ENCODE measurements at places on chromosomes 5 and 9. TPM values are rescaled to one million over a fixed set of nuclear protein-coding genes. Genes with fewer than 3 reads are reported as not detected.

DNA sequence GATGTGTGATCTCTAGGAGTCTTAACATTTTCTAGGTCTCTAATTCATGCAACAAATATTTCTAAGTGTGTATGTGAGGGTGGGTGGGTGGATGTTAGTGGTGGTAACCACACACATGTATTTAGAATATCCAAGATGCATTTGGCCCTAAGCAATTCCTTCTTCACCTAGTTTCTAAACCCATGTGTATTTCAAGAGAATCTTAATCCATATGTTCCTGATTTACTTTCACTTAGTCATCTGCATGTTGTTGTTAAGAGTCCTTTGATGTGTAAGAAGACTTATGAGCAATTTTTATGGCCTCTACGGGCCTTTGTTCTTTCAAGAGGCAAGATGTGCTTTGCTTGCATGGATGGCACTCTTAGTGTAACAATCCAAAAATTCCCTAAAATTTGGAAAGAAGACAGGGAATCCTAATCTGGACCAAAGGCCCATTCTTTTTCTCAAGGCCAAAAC, 282.6 kb downstream of the SPATA31D1 start:
- DNase-seq: peak; percentile 82

The ABO gene
- total RNA-seq: not detected

DNA sequence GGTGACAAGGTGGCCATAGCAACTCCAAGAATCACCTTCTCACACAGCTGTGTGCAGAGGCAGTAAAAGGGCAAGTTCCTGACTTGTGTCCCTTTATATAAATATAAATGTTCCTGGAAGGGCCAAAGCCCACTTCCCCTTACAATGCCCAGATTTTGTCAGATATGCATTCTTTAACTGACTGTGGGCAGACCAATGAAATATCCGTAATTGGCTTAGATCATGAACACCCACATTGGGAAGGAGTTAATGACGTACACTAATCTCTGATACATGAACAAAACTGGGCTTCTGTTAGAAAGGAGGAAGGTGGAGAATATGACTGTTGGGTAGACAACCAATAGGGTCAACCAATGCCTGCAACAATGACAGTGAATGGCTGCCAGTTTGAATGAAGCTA, 397.2 kb upstream of the CLINT1 start:
- no peak for DNase-seq

DNA sequence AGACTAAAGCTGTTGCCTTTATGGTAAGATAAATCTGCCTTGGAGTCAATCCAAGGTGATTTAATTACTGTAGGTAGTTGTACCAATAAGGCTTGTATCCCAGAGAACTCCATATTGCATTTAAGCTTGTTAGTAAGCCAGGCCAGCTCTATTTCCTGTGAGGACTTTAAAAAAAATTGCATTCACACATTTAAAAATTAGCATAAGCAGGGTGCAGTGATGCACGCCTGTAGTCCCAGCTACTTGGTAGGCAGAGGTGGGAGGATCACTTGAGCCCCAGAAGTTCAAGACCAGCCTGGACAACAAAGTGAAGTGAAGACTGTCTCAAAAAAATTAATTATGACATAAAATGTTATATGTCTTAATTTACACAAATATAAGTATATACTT, 28.7 kb upstream of the ABL1 start:
- no peak for DNase-seq

The OBP2B gene
- not detected for total RNA-seq

DNA sequence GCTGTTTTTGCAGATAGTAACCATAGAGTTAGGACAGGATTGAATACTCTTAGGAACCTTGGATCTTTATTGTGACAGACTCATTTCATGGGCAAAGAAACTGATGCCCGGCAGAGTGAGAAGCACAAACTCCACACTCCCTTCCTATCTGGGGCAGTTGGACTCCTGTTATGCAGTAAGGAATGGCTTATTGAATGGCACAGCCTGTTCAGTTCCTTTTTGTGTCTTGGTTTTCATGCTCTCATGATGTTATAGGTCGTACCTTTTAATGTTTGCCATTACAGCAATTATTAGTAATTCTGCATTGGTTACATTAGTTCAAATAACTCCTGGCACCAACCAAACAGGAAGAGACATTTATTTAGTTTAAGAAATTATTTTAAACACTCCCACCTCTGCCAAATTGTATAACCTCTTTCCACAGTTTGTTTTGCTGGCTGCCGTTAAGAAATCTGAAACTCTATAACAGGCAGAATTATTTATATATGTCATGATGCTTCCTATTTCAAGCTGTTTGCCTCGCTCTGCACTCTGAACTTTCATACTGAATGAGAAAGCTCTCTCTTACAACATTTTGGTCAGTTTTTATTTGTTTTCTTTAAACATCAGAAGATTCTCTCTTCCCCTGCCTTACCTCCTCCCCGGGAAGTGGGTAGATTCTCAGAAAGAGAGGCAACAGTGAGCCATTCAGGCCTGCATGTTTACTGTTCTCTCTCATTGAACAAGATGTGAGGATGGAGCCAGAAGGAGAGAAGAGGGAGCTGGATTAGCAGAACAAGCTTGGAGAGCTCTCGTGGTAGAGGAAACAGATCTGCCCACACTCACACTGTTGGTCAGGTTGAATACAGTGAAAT, 144.4 kb downstream of the ARHGEF28 start:
- DNase-seq: no peak

The DNM1 gene
- total RNA-seq: 18.5 TPM

DNA sequence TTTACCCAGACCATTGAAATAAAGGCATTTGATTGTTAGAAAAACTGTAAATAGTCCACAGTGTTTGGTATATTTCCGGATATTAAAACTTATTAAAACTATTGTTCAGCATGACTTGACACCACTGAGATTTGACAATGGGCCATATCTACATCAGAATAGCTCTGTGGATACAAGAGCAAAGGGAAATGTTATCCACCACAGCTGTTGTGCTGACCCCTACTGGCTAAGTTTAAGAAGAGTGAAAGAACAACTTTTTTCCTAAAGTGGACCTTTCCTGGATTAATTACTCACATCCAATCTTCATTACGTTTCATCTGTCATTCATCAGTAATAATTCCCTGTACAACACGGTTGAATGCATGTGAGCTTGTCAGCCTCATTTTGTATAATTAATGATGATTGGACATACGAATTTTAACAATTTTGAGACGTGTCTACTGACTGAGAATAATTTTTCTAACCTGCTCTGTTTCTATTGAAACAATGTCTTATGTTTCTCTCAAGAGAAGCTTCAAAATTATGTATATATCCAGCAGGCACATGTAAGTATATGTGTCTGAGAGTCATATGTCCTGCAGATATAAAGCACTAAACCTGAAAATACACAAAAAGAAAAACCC, 1952.6 kb downstream of the MAT2B start:
- DNase-seq: no peak

DNA sequence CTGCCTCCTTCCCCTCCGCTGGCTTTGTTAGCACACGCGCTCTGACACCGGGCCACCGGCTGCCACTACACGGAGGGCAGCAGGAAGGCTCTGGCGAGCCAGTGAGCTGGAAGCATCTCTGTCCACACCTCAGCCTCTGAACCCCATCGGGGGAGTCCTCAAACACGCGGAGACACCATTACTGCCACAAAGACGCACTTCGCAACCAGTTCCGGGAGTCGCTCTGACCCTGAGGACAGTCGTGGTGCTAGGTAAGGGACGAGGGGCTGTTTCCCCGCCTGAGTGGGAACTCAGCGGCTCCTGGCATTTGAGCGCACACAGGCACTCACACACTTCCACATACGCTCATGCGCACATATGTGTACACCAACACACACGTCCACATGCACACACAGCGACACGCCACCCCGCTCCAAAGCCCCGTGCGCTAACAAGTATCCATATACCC, 160.0 kb downstream of the C9orf152 start:
- DNase-seq: no peak
